Calu3 (cell line): ENCODE measurements at places on chromosomes 13 and 19. TPM values are rescaled to one million over a fixed set of nuclear protein-coding genes. Genes with fewer than 3 reads are reported as not detected.

GRCh38 chr19:35349614-35350521 lies 2.2 kb downstream of the FFAR1 start:
- H3K27ac ChIP-seq = no peak overlapping the region
- H3K36me3 ChIP-seq = no peaks in the 10 kb centered on the region
- no peak overlapping the region for H3K4me3 ChIP-seq
- no peaks in the 10 kb centered on the region for H3K4me1 ChIP-seq

DNA sequence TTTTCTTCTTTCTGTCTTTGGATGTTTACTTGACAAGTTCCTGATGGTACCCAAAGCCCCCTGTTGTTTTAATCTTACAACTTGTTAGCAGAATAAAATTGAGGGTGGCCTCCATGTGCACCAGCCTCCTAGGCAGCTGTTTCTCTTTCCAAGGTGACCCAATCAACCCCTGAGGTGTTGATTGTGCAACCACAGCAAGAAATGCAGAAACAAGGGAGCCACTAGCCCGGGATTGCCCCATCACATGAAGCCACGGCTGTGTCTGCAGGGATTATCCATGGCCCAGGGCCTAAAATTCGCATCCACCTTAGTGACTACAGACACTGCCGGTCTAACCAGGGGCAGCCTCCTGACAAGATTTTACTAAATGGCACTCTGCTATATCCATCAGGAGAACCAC lies 14.4 kb downstream of the CEACAM4 start:
- no peaks in the 10 kb centered on the region for H3K4me1 ChIP-seq
- no peaks in the 10 kb centered on the region for H3K36me3 ChIP-seq
- H3K27me3 ChIP-seq = peaks cover 93% of the 10 kb centered on the region

LMO7 gene
- 105 and 117 TPM in 2 replicates for total RNA-seq

RFC3 gene
- 30.1 and 30.8 TPM in 2 replicates for total RNA-seq

ALG5 gene
- total RNA-seq = 32.3 and 35.7 TPM in 2 replicates
